ENCODE measurements at places on chromosomes 3 and 15.

DNA sequence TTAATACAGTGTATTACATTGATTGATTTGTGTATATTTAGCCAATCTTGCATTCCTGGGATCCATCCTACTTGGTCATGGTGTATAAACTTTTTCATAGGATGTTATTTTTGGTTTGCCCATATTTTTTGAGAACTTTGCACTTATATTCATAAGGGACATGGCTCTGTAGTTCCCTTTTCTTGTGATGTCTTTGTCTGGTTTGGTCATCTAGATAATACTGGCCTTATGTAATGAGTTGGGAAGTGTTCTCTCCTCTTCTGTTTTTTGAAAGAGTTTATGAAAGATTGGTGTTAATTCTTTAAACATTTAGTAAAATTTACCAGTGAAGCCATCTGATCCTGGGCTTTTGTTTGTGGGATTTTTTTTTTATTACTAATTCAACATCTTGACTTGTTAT is 9.6 kb downstream of the CHST13 start:
- DNase-seq: no peak

GRCh38 chr3:25783661-25784512 is 644 bp upstream of the NGLY1 start:
- DNase-seq: no peak

DNA sequence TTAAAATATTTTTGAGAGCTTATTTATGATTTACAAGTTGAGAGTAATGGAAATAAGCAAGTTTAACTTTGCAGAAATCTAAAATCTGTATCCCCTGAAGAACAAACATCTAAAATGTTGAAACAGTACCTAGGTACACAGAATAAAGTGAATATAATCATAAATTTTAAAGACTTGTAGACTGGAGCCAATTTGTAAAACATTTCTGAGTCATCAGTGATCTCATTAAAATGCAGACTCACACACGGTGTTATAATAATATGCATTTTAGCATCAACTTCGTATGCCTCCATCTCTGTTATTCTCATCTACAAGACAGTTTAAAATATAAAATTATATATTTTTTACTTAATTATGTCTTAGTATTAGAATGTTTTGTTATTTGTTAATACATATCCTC is 399.5 kb upstream of the GOLIM4 start:
- no peak for DNase-seq

- DNase-seq: no peak
These were observed 50.3 kb upstream of the PPP2R3A start for GRCh38 chr3:135915206-135915605.

GRCh38 chr3:45779746-45780735 is 16.3 kb downstream of the SLC6A20 start:
- no peak for DNase-seq

DNA sequence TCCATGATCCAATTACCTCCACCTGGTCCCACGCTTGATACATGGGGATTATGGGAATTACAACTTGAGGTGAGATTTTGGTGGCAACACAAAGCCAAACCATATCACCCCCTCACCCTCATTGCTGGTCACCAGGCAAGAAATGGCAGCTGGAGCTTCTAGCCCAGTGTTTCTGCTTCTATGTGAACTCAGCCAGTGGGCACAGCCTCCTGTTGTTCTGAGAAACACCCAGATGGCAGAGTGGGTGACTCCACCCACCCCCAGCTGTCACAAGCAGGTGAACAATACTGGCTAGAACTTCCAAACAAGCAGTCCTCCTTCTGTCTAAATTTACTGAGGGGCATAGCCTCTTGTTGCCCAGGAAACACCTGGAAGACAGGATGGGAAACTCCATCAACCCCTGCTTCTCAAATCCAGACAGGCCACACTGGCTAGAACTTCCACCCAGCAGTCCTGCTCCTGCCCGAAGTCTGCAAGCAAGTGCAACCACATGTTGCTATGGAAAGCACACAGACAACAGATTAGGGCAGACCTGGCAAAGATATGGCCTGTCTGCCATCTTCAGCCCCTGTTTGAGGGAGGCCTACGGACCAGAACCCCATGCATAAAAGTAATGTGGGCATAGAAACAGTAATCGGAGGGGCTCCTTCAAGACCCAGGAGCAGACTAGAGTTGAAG is 114.1 kb downstream of the DTWD1 start:
- no peak for DNase-seq

DNA sequence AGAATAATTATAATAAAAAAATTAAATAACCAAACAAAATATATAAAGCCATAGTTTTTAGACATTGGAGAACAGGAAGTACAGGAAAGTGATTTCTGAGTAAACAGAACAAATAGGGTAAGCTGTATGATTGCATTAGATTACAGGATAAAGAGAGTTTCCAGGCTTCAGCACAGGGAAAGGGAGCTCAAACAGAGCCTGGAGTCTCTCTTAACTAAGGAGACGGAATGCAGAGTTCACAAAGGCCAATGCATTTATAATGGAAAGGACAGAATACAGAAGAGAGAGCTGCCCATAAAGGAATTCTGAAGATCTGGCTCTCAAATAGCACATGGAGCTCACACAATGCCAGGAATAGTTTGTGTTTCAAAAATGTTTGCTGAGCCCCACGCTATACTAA is 42.0 kb upstream of the OTOL1 start:
- no peak for DNase-seq

DNA sequence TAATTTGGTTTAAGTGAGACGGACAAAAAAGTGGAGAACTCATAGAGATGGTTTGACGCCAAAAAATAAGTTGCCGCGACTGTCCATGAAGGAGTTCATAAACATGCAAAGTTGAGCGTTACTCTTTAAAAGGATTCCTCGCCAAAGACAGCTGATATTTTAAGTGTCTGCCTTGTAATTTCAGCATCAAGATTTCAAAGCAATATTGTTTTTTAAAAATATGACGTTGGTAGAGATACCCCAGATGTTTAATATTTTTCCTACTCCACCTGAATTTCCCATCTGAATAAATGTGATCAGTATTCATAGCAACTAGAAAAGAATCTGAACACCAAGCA is 155.0 kb downstream of the TUSC7 start:
- DNase-seq: no peak

DNA sequence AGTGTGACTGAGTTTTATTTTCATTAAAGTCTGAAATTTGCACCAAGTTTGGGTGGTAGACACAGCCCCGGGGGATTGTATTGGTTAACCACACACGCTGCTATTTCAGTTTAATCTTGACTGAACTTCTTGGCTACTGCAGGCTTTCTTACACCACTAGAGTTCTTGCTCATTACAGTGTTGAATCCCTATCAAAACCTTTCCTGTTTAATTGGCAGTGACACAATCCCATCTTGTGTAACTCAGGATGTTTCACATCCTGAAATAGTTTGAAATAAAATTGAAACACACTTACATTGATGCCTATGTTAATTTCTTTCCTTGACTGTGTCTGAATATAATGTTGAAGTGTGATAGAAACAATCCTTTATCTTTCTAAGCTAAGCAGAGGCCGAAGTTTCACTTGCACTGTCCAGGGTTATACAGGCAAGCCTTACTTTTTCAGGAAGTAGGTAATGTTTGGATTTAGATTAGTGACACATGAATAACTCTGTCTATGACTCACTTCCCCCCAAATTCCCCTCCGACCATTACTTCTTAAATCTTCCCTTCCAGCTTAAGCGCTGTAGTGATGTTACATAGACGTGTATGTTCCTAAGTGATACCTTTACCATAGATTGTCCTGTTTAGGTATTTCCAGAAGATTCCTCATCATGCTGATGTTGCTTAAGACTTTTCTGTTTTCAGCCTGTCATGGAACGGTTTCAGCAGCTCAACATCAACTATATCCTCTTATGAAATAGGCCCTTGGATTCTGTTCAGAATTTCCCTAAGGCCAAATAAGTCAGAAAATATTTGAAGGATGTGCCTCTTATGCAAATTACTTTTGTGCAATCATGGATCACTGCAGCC is 16.8 kb downstream of the ATG7 start:
- DNase-seq: no peak

DNA sequence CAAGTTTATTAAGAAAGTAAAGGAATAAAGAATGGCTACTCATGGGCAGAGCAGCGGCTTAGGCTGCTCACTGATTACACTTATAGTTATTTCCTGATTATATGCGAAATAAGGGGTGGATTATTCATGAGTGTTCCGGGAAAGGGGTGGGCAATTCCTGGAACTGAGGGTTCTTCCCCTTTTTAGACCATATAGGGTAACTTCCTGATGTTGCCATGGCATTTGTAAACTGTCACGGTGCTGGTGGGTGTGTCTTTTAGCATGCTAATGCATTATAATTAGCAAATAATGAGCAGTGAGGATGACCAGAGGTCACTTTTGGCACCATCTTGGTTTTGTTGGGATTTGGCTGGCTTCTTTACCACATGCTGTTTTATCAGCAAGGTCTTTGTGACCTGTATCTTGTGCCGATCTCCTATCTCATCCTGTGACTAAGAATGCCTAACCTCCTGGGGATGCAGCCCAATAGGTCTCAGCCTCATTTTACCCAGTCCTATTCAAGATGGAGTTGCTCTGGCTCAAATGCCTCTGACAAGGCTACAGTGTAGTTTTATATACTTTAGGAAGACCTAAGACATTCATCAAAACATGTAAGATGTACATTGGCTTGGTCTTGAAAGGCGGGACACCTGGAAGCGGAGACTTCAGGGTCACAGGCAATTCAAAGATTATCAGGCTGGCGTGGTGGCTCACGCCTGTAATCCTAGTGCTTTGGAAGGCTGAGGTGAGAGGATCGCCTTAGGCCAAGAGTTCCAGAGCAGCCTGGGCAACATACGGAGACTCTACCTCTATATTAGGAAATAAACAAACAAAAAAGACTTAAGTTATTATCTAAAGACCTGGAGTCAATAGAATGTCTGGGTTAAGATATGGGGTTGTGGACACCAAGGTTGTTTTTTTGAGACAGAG is 3.2 kb upstream of the BLOC1S6 start:
- DNase-seq: no peak

DNA sequence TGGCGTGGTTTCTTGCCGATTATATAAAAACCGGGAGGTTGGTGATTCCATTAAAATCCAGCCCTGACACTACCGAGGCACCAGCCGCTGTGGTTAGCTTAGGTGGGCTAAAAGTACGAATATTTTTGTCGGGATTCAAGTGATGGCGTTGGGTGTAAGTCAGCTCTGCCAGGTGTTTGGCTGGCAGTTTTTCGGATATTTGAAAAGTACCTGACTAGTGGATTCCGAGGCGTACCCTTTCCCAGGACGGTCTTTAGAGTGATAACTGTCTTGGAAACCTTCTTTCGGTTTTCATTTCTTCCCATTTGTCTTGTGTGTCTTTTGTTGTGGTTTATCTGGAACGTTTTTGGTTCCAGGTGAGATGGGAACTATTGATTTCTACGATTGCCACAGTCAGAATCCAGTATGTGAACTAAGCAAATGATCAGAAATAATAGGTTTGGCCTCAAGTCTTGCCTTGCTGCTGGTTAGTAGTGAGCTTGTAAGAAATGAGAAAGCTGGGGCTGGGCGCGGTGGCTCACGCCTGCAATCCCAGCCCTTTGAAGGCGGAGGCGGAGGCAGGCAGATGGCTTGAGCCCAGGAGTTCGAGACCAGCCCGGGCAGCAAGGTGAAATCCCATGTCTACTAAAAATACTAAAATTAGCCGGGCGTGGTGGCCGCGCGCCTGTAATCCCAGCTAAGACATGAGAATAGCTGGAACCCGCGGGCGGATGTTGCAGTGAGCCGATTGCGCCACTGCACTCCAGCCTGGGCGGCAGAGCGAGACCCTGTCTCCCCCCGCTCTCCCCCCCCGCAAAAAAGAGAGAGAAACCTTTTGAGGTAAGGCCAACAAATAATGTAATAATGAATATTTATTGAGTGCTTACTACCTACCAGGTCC is 1.4 kb downstream of the FYTTD1 start:
- peak; percentile 26 for DNase-seq

DNA sequence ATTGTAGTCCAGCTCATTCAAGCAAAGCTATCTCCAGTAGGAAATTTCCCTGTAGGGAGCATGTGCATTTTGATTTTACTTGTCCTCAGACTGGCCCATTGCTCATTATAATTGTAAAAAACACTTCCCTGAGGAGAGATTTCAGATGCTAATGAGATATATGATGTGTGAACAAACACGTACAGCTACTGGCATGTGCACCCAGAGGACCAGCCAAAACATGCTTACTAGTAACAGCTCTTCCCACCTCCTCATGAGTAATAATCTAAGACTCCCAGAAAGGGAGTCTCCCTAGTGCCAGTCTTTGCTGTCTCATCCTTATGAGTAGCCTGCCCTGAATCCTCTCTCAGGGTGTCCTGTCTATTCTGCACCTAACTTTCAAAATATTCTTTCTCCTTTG is 43.4 kb downstream of the FBXO22 start:
- DNase-seq: no peak

DNA sequence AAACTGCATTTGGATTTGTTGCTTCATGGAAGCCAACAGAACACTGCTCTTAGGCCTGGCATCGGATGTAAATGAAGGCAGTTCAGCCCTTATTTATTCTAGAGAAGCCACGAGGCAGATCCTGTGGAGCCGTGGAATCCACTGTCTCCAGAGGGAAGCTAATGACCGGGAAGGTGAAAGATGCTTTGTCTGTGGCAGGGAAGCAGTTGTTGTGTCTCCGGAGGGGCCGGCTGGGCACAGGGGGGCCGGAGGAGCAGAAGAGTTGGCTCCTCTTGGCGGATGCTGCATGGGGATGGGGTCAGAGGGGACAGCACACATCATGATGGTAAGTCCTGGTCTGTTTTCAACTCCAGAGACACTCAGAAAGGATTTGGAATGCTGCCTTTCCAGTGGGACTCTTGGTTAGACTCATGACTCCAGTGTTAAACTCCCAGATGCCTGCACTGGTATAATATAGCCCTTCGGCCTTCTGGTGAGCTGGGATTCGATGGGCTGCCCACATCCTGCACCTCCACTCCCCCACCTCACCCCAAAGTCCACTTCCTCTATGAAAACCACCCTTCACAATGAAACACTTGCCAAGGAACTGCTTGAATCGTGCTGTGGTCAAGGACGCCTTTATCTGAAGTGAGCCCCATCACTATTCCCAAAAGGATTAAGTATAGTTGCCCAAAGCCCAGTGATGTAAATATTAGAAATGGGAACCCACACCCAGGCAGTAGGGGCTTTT is 33.6 kb downstream of the TPM1 start:
- no peak for DNase-seq

GRCh38 chr15:69435985-69436384 is 16.6 kb upstream of the RPLP1 start:
- no peak for DNase-seq

GRCh38 chr15:98744506-98744905 is 96.2 kb downstream of the IGF1R start:
- DNase-seq: no peak
